Activated T-cell treated with anti-CD3 and anti-CD28 coated beads for 4 hours (primary cell): ENCODE measurements at places on chromosomes 6 and 20.

GRCh38 chr20:10555865-10556308 lies 117.9 kb downstream of the JAG1 start:
- DNase-seq, result no peak

GRCh38 chr6:98880486-98880885 lies 46.1 kb downstream of the POU3F2 start:
- DNase-seq, result no peak

GRCh38 chr6:36743538-36744303 lies 46.1 kb downstream of the RAB44 start:
- no peak for DNase-seq

DNA sequence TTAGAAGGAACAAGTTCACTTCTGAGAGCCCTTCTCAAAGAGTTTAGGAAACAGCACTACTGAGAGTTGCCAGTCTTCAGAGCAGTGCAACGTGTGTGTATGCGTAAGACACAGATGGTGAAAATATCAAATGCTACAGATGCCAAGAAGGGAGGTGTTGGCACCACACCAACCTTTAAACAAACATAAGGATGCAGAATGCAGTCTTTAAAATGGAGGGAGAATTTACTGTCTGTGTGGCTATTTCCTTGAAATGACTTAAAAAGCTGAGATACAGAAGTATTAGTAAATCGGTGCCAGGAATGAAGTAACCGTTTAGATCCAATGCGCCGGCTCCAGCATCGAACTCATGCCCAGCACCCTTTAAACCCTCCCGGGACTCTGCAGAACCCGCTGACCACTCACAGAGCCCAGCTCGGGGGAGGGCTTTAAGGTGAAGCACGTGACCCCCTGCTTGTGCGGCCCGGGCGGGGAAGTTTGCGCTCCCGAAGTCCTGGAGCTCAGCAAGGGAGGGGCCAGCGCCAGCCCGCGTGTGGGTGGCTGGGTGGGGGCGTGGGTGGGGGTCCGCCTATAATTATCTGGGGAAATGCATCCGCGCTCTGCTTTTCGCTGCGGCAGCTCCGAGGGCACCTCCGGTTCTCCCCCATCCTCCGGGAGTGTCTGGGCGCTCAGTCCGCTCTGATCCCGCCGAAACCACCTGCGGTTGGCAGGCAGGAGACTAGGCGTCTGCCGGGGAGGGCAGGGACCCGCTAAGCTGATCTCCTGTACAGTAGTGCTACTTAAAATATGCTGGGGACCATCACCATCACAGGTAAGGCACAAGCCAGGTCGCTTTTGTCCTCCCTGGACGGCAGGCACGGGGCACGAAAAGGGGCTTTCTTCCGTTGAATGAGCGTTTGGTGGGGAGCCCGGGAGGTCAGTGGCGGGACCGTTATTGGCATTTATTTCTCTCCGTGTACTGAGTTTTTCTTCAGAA lies 66.0 kb downstream of the ZBTB2 start:
- no peak for DNase-seq
